ENCODE measurements at places on chromosomes 3 and 15.

DNA sequence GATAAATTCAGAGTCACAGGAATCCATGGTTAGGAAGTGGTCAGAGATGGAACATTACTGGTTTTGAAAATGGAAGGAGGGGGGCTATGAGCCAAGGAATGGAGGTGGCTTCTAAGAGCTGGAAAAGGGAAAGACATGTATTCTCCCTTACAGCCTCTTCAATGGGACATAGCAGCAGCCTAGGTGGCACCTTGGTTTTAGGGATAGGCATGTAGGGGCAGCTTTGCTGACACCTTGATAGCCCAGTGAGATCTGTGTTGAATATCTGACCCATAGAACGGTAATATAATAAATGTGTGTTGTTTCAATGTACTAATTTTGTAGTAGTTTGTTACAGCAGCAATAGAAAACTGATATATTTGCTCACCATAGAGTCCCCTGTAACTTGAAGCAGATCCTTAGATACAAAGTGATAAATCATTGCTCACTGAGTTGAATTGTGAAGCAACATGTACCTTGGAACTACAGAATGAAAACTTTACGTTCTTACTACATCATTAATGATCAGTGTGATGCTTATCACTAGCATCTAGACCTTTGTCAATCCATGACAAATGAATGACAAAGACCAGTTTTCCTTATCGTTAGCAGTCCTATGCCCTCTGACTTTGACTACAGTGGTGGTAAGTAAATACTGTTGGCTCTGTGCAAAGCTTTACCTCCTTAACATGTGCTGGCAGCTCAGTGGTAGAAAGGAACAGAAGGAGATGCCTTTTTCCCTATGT, 53.8 kb downstream of the TMEM45A start:
- DNase-seq: no peak

GRCh38 chr15:90813796-90814190, 54.6 kb upstream of the FURIN start:
- no peak for DNase-seq

- DNase-seq: no peak
These were observed 544 bp upstream of the GATM start for GRCh38 chr15:45378913-45379262.

DNA sequence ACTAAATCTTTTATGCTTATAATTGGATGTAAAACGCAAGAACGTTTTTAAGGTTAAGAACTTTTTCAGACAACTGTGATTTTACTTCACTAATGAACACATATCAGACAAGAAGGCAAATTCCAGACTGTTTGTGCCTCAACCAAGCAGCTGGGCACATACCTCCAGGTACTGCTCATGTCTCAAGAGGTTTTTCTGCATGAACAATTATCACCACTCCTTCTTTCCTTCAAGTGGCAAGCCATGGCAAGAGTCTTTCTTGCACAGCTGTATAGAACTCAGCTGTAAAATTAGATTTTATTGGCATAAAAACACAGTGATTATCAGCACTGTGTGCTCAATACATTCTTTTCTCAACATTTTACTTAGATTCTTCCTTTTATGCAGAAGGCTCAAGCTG, 64.3 kb downstream of the FNDC3B start:
- DNase-seq: peak; percentile 87

- DNase-seq: peak; percentile 65
These were observed 335.6 kb downstream of the NLGN1 start for GRCh38 chr3:173733029-173733652.

DNA sequence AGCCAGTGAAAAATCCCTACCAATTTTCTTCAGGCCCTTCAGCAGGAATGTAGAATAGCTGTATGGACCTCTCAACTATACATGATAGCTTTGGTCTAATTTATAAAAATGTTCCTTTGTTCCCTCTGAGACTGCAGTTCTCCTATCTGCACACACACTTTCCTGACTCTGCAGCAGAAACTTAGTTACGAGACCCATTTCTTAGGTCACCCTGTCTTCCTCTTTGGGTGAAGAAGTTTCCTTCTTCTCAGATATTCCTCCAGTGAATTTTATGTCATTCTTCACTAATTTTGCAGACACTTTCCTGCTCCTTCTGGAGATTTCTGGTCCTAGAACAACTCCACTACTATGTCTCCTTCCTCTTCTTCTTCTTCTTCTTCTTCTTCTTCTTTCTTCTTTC, 42.6 kb downstream of the CD200R1L start:
- no peak for DNase-seq

DNA sequence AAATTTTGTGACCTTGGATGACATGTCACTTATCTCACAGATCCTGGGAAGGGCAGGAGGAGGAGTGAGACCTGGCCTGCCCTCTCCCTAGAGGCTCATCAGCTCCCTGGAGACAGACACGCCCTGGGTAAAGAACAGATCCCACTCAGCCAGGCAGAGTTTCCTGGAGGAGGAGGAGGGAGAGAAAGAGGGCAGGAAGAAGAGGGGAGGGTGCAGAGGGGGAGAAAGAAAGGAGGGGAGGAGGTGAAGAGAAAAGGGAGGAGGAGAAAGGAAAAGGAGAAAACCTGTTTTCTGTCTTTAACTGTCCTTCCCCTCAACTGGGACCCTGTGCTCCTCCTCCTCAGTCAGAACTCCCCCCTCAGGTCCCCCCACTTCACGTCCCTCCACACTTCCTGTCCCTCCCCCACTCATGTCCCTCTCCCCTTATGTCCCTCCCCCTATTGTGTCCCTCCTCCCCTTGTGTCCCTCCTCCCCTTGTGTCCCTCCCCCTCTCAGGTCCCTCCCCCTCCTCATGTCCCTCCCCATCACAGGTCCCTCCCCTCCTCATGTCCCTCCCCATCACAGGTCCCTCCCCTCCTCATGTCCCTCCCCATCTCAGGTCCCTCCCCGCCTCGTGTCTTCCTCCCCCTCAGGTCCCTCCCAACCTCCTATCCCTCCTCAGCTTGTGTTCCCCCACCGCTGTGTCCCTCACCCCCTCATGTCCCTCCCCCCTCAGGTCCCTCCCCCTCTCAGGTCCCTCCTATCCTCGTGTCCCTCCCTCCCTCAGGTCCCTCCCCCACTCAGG, 52.3 kb upstream of the CGNL1 start:
- peak; percentile 16 for DNase-seq

DNA sequence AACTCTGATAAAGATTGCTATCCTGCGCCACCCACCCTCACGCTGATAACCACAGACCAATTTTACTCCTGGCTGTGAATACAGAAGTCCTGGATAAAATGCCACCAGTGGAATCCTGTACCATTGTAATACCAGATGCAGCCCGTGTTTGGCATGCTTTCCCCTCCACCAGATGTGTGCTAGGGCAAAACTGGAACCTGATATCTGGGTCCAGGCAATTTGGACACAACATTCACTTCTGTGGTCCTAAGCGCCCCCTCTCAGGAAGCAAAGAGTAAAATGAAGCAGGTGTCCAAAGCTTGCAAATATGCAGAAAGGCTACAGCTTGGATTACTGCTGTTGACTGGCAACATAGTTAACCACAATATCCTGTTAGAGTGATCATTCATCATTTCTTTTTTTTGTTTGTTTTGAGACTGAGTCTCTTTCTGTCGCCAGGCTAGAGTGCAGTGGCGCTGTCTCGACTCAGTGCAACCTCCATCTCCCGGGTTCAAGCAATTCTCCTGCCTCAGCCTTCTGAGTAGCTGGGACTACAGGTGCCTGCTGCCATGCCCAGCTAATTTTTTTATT, 32.8 kb downstream of the LOXL1 start:
- peak; percentile 34 for DNase-seq

DNA sequence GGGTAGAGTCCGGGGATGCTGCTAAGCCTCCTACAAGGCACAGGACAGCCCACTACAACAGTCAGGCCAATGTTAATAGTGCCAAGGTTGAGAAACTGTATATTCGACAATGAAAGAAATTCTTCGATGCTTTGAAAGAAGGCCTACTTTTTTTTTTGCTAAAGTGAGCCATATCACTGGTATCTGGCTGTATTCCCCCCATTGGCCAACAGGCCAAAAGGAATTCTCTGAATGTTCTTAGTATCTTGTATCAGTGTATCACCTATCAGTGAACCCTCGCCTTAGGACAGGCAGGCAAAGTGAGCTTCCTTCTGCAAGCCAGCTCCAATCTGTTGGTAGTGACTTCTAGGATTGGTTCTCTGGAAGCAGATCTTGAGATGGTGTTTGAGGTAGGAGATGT, 74.2 kb downstream of the SNTN start:
- peak; percentile 12 for DNase-seq

- no peak for DNase-seq
These were observed 76.3 kb upstream of the STRIT1 start for GRCh38 chr3:155369735-155370134.

DNA sequence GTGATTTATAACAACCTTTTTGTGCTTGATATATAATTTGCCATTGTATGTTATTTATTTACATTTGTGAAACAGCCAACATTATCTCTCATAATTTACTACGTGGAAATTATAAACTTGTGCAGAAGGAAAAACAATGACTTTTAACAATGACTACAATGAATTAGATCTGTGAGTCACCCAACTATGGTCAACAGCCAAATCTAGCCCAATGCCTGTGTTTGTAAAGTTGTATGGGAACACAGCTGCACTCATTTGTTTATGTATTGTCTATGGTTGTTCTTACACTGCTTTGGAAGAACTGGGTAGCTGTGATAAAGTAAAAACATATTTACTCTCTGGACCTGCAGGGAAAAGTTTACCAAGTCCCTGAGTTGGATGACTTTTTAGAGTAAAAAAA, 110.4 kb downstream of the OTOL1 start:
- no peak for DNase-seq

DNA sequence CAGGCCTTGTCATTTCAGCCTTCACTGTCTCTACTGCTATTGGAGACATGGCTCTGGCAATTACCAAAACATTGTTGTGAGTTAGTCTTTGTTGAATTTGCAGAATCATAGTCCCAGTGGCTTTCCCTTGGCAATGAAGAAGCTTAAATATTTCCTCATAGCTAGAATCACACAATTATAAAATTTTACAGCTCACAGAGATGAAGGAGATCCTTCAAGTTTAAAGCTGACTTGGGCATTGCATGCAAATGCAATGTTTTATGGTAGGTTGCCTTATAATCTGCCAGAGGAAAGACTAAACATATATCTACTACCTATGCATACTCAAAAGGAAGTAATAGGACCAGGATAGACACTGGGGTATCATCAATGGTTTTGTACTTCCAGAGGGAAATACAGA, 90.9 kb downstream of the LSAMP start:
- no peak for DNase-seq

- peak; percentile 98 for DNase-seq
These were observed 95.7 kb upstream of the C3orf80 start for GRCh38 chr3:160129459-160130061.

DNA sequence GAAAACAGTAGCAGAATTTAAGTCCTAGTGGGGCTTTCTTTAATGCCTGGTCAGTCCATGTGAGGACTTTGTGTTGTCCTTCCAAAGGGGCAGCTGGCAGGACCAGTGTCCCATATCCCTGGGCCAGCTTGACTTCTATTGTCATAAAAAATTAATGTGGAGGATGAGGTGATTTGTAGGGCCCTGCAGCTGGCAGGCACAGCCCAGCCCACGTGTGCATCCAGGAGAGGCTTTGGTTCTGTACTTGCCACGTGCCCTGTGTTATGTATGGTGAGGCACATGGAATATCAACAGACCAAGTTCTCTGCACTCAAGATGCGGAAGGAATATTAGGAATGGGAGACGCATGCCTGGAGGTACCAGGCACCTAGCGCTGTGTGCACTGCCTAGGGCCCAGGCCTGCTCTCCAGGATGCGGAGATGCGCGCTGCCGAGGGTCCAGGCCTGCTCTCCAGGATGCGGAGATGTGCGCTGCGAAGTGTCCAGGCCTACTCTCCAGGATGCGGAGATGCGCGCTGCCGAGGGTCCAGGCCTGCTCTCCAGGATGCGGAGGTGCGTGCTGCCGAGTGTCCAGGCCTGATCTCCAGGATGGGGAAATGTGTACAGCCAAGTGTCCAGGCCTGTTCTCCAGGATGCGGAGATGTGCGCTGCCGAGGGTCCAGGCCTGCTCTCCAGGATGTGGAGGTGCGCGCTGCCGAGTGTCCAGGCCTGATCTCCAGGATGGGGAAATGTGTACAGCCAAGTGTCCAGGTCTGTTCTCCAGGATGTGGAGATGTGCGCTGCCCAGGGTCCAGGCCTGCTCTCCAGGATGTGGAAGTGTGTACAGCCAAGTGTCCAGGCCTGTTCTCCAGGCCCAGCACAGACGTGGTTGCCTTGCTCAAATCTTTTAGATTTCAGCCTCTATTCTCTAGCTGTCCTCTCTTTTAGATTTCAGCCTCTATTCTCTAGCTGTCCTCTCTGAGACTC, 183.3 kb upstream of the ROPN1 start:
- DNase-seq: no peak

GRCh38 chr15:96182736-96183513, 147.6 kb upstream of the NR2F2 start:
- DNase-seq: peak; percentile 36

All from AG10803 (cell line).